ENCODE measurements at places on chromosomes 2 and 18.

- H3K4me1 ChIP-seq: peaks cover 3% of the 10 kb centered on the region
- H3K27ac ChIP-seq: no peak overlapping the region
- no peaks in the 10 kb centered on the region for H3K36me3 ChIP-seq
These were observed 464 bp downstream of the COL4A4 start for GRCh38 chr2:227163485-227163997.

DNA sequence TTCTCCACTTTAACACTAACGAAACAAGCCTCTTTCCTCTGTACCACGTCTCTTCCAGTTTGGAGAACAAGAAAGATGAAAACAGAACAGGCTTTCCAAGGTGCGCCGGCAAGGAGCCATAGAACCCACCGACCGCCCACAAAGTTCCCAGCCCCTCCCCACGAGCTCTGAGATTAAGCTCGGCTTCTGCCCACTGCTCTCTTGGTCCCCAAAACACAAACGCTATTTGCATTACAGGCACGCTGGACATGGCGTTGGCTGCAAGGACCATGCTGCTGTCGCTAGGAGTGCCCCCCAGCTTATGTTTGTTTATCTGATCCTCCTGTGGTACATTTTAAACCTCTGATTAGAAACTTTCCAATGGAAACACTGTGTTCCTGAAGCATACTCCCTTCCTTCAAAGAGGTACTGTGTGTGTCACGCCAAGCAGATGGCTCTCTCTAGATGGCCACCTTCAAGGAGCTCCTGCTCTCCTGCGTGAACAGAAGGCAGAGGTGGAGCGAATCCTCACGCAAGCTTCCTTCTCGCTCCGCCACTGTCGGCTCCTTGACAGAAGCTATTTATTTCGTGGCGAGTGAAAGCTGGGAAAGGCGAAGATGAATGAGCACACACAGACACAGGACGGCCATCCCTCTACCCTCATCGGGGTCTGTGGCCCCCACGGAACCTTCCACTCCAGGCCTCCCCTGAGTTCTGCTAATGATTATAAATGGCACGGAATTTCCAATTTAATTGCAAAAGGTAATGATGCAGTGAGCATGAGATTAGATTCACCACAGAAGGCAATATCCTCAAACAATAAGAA is 166.2 kb downstream of the EIPR1 start:
- H3K27me3 ChIP-seq: no peaks in the 10 kb centered on the region
- no peak overlapping the region for H3K27ac ChIP-seq
- no peak overlapping the region for H3K4me3 ChIP-seq

DNA sequence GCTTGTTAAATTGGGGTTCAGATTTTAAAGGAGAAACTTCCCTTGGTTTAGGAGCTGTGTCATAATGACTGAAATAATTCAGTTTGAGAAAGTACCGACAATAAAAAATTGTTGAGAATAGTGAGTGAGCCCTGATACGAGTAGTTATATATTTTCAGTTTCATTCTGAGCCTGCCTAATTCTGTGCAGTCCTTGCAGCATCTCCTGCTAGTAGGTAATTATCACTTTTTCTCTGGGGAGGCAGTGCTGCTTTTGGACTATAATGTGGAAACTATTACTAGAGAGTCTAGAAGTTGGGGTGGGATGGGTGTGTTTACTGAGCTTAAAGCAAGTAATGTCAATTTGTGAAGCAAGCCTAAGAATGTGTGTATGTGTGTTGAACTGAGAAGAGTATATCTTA is 21.7 kb downstream of the ZNF638 start:
- no peak for DNase-seq
- H3K27me3 ChIP-seq: no peaks in the 10 kb centered on the region

DNA sequence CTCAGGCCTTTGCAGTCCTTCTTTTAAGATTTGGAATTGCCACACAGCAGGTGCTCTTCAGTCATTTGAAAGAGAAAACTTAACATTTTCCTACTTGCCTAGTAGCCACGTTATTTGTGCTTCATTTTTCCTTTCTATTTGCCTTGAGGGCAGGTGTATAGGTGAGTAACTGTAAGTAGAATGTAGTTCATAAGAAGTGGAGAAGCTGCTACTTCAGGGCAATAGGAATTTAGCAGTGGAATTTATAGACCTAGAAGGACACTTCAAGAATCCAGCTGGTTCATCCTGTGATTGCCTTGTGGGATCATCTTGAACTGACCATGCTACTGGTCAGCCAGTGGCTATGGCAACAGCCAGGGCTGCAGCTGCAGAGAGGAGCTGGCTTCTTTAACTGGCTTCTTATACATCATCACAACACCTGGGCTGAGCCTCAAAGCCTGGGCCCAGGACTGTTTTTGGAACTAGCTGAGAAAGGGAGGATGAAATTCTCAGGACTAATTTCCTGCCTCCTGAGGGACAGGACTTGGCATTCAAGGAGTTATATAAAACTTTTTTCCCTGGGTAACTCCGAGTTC is 5.1 kb upstream of the LANCL1 start:
- H3K4me1 ChIP-seq: peaks cover 9% of the 10 kb centered on the region
- H3K27me3 ChIP-seq: no peaks in the 10 kb centered on the region
- no peak for DNase-seq
- peaks cover 6% of the 10 kb centered on the region for H3K36me3 ChIP-seq

GRCh38 chr2:240786871-240787311 is 33.1 kb downstream of the KIF1A start:
- no peak overlapping the region for H3K4me3 ChIP-seq
- no peaks in the 10 kb centered on the region for H3K4me1 ChIP-seq
- DNase-seq: no peak
- H3K27me3 ChIP-seq: no peaks in the 10 kb centered on the region
- no peak overlapping the region for H3K27ac ChIP-seq
- no peaks in the 10 kb centered on the region for H3K36me3 ChIP-seq
